ENCODE measurements at places on chromosomes 11 and 22.

DNA sequence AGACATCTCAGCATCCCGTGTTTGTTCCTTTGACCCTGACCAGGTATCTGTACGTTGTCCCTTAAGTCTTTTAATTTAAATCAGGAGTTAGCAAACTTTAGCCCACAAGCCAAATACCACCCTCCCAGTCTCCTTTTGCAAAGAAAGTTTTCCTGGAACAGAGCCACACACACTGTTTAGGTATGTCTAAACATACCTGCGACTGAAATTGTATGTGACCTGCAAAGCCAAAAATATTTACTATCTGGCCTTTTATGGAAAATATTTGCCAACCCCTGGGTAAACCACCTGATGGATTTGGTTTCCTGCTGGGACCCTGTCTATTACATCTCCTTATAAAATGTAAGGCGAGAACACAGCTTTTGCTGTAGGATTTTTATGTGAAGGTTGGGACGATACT is 20.2 kb upstream of the RCN1 start:
- no peak for DNase-seq

GRCh38 chr22:38867471-38868285 is 4.3 kb downstream of the CBX6 start:
- no peak for DNase-seq

- DNase-seq = no peak
Measured at GRCh38 chr11:14422052-14422813, 63.2 kb upstream of the RRAS2 start.

- DNase-seq = no peak
Measured at GRCh38 chr11:59647245-59647980, 21.4 kb downstream of the PATL1 start.

DNA sequence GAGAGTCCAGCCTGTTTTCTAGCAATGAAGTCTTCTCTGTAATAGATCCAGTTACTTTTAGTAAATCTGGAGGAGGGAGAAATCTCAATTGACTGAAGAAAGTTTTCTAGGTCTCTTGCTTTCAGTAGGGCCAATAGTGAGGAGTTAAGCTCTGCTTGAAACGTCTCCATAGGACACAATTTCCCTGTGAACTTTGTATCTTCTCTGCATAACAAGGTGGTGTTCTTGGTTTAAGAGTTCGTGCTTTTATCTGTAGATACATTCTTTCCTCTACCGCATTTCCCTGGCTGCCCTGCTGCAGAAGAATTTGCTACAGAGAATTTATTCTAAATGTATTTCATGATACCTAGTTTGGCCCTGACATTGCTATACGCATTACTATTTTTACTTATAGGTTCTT is 183.1 kb downstream of the ARHGAP42 start:
- no peak for DNase-seq

DNA sequence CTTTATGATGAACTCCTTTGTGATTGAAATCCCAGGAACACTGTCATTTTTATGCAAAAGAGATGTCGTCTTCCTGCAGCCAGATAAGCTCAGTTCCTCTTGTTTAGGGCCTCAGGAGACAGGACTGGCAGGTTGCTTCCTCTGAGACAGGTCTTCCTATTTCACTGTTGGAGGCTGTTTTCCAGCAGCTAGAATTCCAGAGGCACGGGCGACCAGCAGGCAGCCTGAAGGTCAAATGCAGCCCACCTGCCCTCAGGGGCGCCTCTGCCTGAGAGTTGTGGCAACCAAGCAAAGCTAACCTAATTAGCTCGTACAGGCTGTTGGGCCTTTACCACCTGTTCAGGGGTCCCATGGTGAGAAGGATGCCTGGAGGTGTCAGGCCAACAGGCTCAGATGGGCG is 22.3 kb downstream of the SLC6A5 start:
- no peak for DNase-seq
